ENCODE measurements at places on chromosomes 16 and 17. TPM values are rescaled to one million over a fixed set of nuclear protein-coding genes. Genes with fewer than 3 reads are reported as not detected.

DNA sequence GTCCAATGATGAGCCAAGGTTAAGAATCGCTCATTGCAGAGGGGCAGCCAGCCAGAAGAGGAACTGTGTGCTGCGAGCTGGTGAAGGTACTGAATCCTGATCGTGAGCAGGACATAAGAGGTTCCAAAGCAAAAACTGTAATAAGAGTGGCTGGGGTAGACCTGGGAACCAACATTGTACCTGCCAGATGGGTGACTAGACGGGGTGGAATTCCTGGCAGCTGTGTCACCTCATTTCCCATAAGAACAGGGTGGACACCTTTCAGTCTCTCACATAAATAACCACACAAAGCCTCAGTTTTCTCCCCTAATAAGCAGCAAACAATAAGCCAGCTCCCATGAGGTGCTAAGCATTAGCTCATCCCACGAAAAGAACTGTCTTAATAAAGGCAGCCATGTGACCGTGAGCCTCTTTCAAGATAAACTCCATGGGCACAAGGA, 290.3 kb downstream of the SOX9 start:
- DNase-seq: no peak

- peak; percentile 59 for DNase-seq
These were observed 681 bp downstream of the XPO6 start for GRCh38 chr16:28210979-28211588.

GRCh38 chr17:72120642-72121163, at the start of gene SOX9:
TSS of gene SOX9 (plus strand) at chr17:72121020. CDS start at chr17:72121392, 372 bp downstream.
- DNase-seq: peak; percentile 91

DNA sequence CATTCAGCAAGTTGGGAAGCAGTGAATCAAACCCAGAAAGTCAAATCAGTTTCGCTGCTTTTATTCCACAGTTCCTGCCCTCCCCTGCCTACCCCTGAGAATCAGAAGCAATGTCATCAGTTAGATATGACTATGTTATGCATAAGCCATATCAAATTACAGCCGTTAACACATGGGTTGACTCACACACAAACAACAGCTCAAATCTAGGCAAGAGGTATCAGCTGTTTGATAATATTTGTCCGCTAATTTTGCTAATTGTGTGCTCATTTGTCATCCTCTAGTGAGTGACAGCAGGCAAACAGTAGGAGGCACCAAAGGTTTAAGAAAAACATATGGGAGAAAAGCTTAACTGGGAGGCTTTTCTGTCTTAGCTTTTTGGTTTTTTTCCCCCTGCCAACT, 327.4 kb upstream of the CCL2 start:
- no peak for DNase-seq

DNA sequence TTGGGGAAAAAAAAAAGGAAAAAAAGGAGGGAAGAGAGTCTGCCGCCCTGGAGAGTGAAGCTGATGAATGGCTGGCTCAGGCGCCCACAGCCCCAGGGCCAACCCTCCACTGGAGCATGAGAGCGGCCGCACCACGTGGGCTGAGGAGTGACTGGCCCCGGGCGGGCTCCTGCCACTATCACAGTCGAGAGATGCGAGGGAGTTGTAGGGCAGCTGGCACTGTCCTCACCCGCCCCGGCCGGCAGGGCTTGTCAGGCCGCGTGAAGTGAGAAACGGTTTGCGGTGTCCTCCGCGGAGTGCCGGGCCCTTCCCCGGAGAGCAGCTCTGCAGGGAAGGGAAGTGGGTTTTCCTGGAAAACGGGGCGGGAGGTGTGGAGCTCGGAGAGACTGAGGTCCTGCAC, 45.9 kb downstream of the JPH3 start:
- no peak for DNase-seq

DNA sequence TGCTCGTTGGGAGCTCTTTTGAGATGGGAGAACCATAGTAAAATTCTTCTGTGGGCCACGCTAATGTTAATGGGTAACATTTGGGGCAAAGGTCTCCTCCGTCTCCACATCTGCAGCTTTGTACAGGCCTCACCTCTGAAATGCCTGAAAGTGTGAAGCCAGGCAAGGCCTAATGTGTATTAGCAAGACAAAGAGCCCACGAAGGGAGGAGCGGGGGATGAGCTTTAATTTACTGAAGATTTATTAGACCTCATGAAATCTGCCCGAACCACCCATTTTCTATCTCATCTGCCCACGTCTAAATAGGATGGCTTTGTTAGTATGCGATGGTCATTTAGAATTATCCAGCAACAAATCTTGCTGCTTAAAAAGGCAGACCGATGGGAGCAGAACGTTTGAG, 408.9 kb downstream of the PMP22 start:
- DNase-seq: no peak

DNA sequence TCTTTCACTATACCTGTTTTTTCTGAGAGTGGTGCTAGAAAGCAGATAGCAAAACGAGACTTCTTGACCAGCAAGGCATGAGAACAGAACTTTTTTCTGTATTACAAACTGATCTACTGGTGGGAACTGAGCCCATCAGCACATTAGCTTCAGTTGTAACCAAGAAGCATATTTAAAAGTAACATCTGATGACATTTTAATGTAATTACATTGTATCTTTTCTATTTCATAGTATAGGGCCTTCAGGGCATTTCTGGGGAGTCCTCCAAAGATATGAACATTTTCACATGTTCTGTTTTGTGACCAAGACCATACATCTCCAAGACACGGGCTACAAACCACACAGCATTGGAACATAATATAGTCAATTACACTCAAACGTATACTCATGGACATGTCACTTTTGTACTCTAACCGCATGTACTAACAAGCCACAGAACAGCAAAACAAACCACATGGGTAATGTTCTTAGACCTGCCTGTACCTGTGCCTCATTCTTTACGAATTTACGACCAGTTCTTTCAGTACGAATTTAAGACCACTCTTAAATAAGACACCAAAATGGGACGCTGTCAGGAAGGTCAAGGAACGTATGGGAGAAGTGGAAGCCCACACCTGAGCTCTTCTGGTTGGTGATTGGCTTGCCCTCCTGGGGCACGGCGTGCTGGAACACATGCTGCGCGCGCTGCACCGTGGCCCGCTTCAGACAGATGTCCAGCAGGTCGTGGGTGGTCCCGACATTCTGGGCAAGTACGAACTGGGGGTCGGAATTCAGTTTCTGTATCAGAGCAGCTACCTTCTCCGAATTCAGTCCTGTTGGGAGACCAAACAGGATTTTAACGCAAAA, 825 bp downstream of the BLMH start:
- no peak for DNase-seq

GRCh38 chr16:12900156-12900555, 1.2 kb upstream of the SHISA9 start:
- DNase-seq: no peak

- DNase-seq: no peak
These were observed 33.0 kb downstream of the USP10 start for GRCh38 chr16:84732674-84733352.

DNA sequence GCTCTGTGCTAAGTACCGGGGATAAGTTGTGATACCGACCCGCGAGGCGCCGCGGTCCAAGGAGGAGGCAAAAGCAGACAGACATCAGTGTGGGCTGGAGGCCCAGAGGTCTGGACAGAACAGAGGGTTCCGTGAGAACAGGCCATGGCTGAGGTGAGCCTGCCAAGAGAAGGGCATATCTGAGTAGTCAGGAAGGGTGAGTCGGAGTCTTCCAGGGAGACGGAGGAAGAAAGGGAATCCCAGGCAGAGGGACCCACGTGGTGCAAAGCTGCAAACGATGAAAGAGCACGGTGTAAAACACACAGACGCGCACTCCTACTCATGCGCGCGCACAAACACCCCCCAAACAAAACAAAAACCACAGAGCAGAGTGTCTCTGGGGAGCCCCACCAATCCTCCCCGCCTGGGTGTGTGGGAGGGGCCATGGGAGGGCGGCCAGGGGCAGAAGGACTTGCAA, 18.1 kb downstream of the RHBDL3 start:
- DNase-seq: no peak

DNA sequence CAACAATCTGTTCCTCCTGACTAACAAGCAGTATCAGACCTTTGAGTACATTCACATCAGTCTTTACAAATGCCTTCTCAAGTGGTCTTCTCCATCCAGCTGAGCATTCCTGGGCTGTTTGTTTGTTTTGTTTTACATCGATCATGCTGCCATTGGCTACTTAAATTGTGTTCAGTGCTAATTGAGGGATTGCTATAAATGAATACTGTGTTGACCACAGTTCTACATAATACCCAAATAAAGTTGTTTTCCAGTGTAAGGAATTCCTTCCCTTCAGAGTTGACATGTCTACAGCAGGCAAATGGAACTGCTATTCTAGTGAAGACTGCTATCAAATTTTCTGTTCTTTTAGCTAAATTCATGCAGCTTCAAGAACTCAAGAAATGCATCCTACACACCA, 3.2 kb downstream of the CDH8 start:
- DNase-seq: no peak

GRCh38 chr16:30354423-30355143, 525 bp downstream of the CD2BP2 start:
- no peak for DNase-seq

DNA sequence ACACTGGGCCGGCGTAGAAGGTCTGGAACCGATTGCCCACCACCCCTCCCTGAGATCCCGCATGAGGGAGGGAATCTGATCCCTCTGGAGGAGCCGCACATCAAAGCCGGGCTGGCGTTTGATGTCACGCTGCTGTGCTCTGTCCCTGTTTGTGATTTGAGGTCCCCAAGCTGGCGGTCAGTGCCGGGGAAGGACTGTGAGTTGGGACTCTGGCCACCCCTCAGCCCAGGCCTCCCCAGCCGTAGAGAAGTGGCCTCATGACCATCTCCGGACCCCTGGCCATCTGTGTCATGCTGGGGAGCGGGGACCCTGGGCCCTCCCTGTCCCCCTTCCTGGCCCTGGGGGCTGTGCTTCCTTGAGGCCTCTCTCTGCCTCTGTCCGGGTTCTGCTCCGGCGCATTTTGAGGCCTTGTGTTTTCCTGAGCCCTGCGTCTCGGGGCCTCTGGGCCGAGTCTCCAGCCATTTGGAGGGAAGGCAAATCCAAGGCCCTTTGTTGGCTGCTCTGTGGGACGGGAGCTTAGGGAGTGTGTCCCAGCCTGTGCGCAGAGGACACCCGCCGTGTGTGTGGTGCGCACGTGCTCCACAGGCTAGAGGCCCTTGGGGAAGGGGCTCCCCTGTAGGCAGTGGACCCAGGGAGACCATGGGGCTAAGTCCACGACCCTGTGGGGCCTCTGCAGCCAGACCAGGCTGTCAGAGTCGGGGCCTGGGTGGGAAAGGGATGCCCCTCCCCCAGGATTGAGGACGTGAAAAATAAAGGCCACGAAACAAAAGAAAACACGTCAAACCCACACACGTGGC, 15.1 kb downstream of the ASPSCR1 start:
- DNase-seq: no peak

DNA sequence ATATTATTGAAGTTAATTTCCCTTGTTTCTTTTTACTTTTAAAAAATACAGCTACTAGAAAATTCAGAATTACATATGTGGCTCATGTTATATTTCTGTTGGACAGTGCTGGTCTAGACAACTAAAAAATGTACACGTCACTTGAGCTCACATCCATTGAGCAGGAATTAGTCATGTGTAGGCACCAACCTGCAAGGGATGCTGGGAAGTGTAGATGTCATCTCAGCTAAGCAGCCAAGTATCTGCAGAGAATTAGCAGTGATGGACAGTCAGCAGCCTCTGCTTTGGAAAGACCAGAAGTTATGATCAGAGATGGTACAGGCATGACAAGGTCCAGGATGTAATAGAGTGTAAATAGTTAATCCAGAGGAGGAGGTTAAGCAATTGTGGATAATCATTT, 87.1 kb upstream of the HS3ST2 start:
- DNase-seq: no peak

GRCh38 chr16:3937066-3937875, 56.8 kb upstream of the CREBBP start:
- DNase-seq: no peak

GRCh38 chr16:2895813-2896212, 12.8 kb downstream of the FLYWCH2 start:
- DNase-seq: no peak

DNA sequence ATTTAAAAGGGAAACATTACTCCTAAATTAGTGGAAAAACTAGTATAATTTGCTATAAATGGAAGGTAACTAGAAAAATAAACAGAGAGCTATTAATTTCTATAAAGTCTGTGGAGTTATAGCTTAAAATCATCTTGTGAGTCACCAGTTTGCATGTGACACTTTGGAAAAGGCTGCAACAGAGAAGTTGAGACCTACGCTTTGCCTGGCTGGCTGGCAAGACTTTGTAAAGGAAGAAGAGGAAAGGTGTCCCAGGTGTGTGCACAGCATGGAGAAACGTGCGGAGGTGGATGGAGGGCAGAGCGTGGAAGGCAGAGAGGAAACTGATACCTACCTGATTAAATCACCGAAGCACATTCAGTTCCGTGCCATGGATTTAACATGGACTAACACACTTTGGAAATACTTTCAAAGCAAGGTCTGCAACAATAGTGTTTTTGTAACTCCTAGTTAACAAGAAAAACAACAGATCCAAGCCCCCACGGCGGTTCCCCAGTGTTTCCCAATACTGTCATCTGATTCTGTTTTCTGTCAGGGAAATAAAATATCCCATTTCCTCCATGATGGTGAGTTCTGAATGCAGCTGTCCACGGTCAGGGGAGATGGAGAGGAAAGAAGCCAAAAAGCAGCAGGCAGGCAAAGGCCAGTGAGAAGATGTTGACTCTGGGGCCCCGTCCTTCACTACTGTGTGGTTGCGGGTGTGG, 134.8 kb downstream of the XYLT1 start:
- no peak for DNase-seq

DNA sequence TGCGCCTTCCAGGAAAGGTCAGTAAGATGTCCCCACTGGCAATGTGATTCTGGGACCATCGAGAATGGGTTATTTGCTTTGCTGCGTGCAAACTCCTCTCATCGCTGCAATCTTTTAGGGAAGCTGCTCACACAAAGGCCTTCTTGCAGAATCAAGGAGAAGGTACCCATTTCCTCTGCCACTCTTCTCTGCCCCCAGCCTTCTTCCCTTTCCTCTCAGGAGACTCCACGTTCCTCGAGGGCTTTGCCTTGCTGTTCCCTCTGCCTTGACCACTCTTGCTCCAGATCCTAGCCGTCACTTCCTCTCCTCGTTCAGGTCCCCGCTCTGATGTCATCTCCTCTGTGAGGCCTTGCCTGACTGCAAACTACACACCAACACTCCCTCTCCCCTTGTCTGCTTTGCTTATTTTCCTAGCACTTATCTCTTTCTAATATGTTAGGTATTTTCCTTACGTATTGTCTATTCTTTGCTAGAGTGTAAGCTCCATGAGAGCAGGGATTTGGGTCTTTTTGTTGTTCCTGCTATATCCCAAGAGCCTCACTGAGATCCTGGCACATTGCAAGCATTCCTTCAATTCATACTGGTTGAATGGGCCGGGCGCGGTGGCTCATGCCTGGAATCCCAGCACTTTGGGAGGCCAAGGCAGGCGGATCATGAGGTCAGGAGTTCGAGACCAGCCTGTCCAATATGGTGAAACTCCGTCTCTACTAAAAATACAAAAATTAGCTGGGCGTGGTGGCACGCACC, 5.3 kb upstream of the CRK start:
- DNase-seq: no peak

GRCh38 chr17:72502371-72503341, 381.8 kb downstream of the SOX9 start:
- DNase-seq: peak; percentile 28

Gene GLP2R
- 23.5 TPM for total RNA-seq

Gene TRPV3
- 5.7 TPM for total RNA-seq

Gene MRPL38
- 107 TPM for total RNA-seq

Gene LRRC37A
- total RNA-seq: 2.6 TPM

Gene CCL16
- 0.35 TPM for total RNA-seq

Gene PITPNC1
- 35.0 TPM for total RNA-seq

Gene HOXB7
- 0.92 TPM for total RNA-seq

Gene GSDMA
- not detected for total RNA-seq

Gene RPL38
- total RNA-seq: 627 TPM

Gene GOSR2
- total RNA-seq: 47.8 TPM

Data from mucosa of gallbladder (tissue), 1 donor.